ENCODE measurements at places on chromosomes 7 and 10.

- no peak for DNase-seq
Measured at GRCh38 chr10:29112827-29113615, 175.8 kb upstream of the LYZL1 start.

DNA sequence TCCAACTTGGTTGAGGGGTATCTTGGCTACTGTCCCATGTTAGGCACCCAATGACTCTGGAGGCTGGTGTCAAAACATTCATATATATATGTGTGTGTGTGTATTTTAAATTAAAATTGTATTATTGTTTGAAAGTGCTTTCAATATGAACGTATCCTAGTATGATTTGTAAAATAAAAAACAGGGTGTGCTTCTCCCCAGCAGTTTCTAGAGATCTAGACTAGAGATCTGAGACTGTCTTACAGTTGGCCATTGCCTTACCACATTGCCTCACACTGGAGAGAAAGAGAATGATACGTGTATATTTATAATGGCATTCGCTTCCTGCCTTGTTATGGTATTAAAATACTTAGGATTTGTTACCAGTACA lies 1.2 kb downstream of the BAG3 start:
- peak; percentile 7 for DNase-seq

DNA sequence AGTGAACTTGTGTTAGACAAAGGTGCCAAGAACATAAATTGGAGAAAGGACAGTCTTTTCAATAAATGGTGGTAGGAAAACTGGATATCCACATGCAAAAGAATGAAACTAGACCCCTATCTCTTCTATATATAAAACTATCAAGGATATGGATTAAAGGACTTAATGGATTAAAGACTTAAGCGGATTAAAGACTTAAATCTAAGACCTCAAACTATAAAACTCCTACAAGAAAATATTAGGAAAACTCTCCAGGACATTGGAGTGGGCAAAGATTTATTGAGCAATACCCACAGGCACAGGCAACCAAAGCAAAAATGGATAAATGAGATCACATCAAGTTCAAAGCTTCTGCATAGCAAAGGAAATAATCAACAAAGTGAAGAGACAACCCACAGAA lies 242.9 kb upstream of the MEOX2 start:
- DNase-seq, result no peak

- DNase-seq, result no peak
Measured at GRCh38 chr7:104950754-104951153, 63.3 kb upstream of the KMT2E start.

GRCh38 chr7:91811236-91811635 lies 69.3 kb downstream of the MTERF1 start:
- DNase-seq, result no peak

DNA sequence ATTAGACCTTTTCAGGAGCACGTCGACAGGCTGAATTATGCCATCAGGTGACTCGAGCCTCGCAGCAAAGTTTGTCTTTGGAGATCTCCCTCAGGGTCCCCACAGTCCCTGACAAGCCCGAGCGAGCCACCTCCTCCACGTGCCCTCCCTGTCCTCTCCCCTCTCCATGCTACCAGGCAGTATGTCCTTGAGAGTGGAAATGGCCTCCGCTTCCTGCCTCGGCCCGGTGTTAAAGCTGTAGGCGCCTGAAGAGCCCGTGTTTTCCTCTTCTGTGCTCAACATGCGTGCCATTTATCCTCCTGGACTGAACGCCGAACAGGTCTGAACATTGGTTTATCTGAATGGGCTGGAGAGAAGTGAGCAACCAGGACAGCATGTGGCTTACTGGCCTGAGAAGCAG lies 82.6 kb downstream of the GPR26 start:
- no peak for DNase-seq

GRCh38 chr7:130242198-130243014 lies 24.3 kb upstream of the CPA2 start:
- DNase-seq, result peak; percentile 76
